ENCODE measurements at places on chromosomes 11 and 22.

- DNase-seq, result peak; percentile 74
Measured at GRCh38 chr11:119320776-119321524, 4.0 kb upstream of the MCAM start.

- DNase-seq, result no peak
Measured at GRCh38 chr11:76371170-76371569, 9.8 kb downstream of the THAP12 start.

GRCh38 chr11:10444725-10445315 lies 10.2 kb upstream of the AMPD3 start:
- DNase-seq, result no peak

DNA sequence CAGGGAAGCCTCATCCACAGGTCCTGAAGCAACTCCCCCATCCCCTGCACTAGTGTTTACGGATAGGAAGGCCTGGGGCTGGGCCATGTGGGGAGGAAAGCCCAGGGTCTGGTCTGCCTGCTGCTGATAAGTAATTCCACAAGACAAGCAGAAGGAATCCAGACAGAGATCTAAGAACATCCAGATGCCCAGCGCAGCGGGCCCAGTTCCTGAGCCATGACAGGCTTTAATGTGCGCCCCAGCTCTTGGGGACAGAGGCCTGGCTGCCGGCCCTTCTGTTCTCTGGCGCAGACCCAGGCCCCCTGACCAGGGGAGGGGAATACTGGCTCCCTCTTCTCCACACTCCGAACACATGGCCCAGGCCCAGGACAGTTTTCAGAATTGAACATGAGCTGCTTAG lies 28.8 kb upstream of the ETS1 start:
- peak; percentile 90 for DNase-seq

All from ELF-1 (cell line).